ENCODE measurements at places on chromosomes 11 and 22.

DNA sequence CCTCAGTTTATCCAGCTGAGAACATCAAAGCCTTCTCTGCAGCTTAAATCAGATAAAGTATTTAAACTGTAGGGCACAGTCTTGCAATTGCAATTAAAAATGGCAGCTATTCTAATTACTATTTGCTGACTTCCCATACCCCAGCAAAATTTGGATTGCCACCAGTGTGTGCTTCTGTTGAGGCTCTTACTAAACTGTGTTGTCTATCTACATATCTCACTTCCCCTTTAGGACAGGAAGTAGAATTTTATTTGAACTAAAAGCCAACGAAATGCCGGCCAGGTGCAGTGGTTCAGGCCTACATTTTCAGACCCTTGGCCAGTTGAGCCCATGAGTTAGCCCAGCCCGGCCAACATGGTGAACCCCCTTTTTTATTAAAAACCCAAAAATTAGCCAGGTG is 7.1 kb downstream of the SAA4 start:
- DNase-seq, result no peak

GRCh38 chr11:96314326-96315020 is 28.5 kb downstream of the MAML2 start:
- no peak for DNase-seq

GRCh38 chr11:106904826-106905225 is 113.5 kb downstream of the GUCY1A2 start:
- DNase-seq, result no peak

GRCh38 chr11:44065161-44065661 is 859 bp upstream of the ACCS start:
- DNase-seq, result no peak

- no peak for DNase-seq
These were observed 10.1 kb downstream of the TMEM258 start for GRCh38 chr11:61782299-61782698.

- DNase-seq, result no peak
These were observed 29.2 kb downstream of the INCENP start for GRCh38 chr11:62153087-62153395.

GRCh38 chr22:37139762-37140161 is 10.0 kb downstream of the IL2RB start:
- DNase-seq, result no peak

GRCh38 chr11:61349189-61349751 is 12.4 kb downstream of the CYB561A3 start:
- DNase-seq, result no peak

- DNase-seq, result peak; percentile 60
These were observed 139.5 kb downstream of the COMMD9 start for GRCh38 chr11:36149538-36150242.
